Upper lobe of left lung (tissue), 6 donors: ENCODE measurements at places on chromosomes 4 and X. TPM values are rescaled to one million over a fixed set of nuclear protein-coding genes. Genes with fewer than 3 reads are reported as not detected.

The PABPC4L gene
- total RNA-seq: 0.71 TPM

The LDOC1 gene
- 4.3 TPM for total RNA-seq

The KCND1 gene
- total RNA-seq: 1.9 TPM

The TMEM35A gene
- 1.3 TPM for total RNA-seq

The MAGEA11 gene
- not detected for total RNA-seq

The FGF5 gene
- not detected for total RNA-seq

The RWDD4 gene
- 16.7 TPM for total RNA-seq
